ENCODE measurements at places on chromosomes 13 and 19.

GRCh38 chr19:3668331-3669081 is 31.8 kb downstream of the PIP5K1C start:
- no peak for DNase-seq

DNA sequence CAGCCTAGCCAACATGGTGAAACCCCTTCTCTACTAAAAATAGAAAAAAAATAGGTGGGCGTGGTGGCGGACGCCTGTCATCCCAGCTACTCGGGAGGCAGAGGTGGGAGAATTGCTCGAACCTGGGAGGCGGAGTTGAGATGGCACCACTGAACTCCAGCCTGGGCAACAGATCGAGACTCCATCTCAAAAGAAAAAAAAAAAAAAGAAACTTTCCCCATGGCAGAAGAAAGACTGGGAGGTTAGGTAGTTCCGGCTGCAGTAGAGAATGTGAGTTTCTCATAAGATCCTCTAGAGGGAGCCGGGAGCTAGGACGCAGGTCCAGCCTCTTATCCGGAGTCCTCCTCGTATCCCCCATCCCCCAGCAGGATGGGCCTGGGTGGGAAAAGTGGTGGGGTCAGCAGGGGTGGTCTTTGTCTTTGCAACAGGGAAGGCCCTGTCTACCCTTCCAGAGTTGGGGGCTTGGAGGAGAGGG is 13.2 kb upstream of the CREB3L3 start:
- peak; percentile 91 for DNase-seq

GRCh38 chr19:58466089-58466759 is 656 bp upstream of the ZNF324 start:
- DNase-seq: no peak

- DNase-seq: no peak
Measured at GRCh38 chr19:16293118-16294091, 31.2 kb upstream of the KLF2 start.

DNA sequence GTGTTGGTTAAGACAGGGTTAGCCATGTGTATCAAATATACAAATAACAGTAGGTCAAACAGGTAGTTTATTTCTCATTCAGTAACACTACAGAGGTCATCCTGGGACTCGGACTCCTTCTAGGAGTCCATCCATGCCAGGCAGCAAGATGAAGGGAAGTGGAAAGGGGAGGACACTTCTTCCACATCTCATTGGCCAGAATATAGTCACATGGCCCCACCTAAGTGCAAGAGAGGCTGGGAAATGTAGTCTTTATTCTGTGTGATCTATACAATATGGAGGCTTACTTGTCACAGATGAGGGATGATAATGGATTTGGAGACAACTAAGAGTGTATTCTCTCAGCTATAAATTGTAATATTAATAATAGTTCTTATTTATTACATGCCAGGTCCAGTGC is 31.1 kb downstream of the RDH8 start:
- DNase-seq: peak; percentile 62

DNA sequence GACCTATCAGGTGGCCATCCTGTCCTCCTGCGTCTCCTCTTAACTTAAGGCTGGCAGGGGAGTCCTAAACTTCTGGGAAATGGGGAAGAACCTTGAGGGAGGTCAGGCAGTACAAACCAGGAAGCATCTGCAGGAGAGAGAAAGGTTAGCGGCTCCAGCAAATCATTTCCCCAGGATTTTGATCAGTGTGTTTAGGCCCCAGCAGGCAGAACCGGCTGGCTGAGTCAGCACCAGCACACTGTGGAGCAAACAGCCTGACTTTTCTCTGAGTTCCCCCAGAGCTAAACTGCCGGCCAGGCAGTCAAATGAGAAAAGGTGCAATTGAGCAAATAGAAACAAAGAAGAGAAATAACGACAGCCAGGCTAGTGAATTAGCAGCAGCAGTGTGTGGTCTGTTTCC is 46.7 kb upstream of the MEDAG start:
- DNase-seq: no peak

- DNase-seq: no peak
Measured at GRCh38 chr19:50537306-50537685, 23.6 kb upstream of the ASPDH start.

DNA sequence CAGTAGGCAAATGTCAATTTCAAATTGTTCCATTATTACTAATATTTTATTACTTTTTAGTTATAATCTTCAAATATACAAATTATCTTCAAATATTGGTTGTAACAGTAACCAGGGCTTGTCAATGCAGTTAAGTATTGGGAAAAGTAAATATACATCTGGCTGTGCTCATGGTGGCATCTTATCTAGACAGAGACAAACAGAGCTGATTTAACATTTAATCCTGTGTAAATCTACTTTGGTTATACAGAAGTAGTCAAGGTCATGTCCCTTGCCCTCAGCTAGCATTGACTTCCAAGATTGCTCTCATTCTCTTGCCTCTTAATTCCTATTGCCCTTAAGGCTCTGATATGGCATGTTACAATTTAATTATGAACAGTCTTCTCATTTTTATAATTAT is 98.4 kb upstream of the KLHL1 start:
- no peak for DNase-seq

- DNase-seq: no peak
Measured at GRCh38 chr19:1556390-1557070, 11.6 kb downstream of the MEX3D start.

- no peak for DNase-seq
Measured at GRCh38 chr19:41298348-41298964, 11.5 kb upstream of the CCDC97 start.

DNA sequence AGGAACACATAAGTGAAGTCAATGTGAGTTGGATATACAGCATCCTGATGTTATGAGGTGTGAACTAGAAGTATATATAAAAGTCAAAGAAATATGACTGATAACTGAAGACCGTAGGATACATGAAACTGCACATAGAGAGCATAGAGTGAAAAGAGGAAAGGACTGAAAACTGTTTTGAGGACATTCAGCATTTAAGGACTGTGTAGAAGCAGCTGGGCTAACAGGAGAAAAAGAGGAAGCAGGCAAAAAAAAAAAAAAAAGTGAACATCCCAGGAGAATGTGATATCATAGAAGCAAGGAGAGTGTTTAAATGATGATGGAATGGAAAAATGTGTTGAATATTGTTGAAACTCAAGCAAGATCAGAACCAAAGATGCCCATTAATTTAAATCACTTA is 363.5 kb downstream of the PCDH20 start:
- DNase-seq: no peak

- no peak for DNase-seq
Measured at GRCh38 chr13:93045836-93046235, 180.8 kb upstream of the GPC6 start.

- no peak for DNase-seq
Measured at GRCh38 chr13:111402441-111402840, 82.0 kb downstream of the TEX29 start.

GRCh38 chr13:44359983-44360375 is 13.6 kb upstream of the SERP2 start:
- DNase-seq: no peak

DNA sequence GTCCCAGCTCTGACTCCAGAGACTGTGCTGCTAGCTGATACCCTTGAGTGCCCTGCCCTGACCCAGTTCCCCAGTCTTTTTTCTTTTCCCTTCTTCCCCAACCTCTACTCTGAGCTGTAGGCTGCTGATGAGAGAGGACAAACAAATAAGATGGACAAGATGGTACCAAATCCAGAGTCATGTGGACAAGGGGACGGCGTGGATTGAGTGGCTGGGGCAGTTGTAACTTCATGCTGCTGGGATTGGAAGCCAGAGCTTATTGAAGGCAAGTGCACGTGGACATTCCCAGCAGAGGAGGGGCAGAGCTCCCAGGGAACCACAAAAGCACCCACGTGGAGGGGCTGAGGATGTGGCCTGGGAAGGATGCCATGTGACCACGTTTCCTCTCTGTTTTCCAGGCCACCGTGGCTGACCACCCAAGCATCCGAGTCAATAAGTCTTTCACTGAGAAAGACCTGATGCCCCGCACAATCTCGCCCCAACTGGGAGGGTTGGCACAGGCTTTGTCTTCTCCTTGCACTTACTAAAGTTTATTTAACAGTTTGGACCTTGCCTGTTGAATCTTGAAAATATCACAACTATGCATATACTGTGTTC is 323.3 kb upstream of the ZNF507 start:
- DNase-seq: no peak

DNA sequence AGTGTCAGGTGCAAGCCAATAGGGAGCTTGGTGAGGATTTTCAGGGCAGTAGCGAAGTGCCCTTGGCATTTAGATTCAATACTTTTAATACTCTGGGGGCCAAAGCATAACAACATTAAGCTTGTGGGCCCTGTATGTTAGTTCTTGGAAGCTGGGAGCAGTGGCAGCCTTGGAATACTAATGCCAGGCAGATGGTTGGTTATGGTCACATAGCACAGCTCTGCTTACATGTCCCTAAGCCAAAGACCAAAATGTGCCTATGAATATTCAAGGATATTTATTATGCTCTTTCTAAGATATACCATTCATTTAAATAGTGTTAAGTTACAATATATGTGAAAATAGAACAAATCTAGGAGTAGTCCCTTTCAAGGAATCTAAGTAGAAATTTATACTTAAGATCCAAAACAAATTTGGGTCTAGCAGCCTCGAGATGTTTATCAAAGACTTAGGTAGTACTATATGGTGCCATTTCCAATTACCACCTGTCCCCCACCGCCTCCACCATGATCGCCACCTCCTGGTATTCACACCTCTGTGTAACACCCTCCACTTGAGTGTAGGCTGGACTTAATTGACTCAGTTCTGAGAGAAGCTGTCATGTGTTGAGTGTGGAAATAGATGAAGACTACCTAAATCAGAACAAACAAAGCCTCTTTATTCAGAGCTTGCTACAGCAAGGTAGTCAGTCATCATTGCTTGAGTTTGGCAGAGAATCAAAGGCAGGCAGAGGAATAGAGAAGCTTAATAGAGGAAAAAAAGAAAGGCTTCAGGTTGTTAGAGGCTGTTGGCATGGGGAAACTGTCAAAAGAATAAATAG is 261.0 kb downstream of the GPC5 start:
- no peak for DNase-seq

- DNase-seq: no peak
Measured at GRCh38 chr19:50415661-50416033, 3.1 kb upstream of the SPIB start.

DNA sequence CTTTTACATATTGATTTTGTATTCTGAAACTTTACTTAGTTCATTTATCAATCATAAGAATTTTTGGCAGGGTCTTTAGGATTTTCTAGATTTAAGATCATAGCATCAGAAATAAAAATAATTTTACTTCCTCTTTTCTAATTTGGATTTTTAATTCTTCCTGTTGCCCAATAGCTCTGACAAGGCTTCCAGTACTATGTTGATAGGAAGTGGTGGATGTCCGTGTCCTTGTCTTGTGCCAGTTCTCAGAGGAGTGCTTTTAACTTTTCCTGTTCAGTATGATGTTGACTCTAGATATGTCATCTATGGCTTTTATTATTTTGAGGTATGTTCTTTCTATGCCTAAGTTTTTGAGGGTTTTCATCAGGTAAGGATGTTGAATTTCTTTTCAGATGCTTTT is 7.7 kb upstream of the KIR2DL4 start:
- DNase-seq: no peak

- DNase-seq: no peak
Measured at GRCh38 chr13:99509479-99509878, 8.2 kb downstream of the TM9SF2 start.

- DNase-seq: no peak
Measured at GRCh38 chr19:52028780-52029123, 573 bp upstream of the ZNF614 start.

GRCh38 chr19:54133312-54133956 is 4.1 kb upstream of the CNOT3 start:
- no peak for DNase-seq

DNA sequence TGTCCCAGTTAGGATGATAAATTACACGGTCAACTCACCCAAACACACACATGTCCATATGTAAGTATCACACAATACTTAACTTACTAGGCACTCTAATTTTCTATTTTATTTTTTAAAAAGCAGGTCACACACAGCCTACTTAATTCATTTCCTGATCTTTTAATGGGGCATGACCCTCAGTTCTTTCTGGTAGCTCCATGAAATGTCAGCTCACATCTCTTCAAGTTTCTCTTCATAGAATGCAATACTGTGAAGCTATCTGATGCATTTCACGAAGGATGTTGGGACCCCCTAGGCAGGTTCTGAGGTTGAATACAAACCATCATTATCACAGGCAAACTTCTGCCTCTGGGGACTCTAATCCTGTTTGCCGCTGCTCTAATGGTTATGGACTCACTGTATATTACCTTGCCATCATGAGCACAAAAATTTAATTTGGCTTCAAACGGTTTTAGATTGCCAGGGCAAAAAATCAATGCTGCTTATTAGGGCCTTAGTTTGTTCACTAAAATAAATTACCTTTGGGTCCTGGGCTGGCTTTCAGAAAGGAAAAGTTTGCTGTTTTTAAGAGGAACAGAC is 16.1 kb upstream of the DHRS12 start:
- no peak for DNase-seq

DNA sequence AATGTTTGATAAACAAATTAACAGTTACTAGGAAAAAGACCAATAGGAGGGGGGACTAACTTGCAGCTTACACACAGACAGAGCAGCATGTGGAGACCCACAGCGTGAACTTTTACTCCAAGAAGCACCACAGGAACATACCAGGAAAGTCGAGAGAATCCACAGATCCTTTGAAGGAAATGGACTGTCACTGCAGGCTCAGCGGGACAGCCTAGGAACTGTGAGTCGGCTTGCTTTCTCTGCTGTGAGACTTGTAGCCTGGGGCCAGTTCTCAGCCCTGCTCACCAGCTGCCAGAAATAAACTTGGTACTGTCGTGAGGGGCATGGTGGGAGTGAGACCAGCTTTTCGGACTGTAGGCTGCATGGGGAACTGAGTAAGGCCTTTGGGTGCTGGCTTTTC is 1211.5 kb downstream of the PCDH17 start:
- no peak for DNase-seq

GRCh38 chr19:30113186-30113585 is 171.1 kb downstream of the URI1 start:
- no peak for DNase-seq

DNA sequence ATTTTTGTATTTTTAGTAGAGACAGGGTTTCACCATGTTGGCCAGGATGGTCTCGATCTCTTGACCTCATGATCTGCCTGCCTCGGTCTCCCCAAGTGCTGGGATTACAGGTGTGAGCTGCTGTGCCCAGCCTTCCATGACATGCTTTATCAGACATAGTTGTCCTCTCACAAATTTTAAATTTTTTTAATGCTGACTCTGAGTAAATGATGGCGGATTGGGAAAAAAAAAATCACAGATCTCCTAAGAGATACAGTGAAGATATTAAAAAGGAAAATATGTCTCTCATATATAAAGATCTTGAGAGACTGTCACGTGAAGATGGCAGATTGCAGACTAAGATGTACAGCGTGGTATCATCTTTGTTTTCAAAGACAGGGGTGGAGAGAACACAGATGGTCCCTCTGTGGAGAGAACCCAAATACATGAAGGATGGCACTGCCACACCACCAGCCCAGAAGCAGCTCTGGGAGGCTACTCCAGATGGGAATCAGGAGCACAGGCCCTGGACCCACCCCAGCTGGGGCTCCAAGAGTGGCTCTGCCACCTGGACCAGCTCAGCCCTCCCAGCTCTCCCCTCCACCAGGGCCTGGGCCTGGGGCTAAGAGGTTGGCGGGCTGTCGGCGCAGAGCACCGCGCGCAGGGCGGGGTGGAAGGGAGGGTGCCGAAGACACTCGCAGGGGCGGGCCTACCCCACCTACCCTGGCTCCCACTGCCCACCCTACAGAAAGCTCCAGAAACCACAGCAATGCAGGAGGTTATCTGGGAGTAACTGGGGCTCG is 20.0 kb upstream of the CCNP start:
- DNase-seq: no peak

GRCh38 chr19:44848812-44849447 is 2.8 kb downstream of the NECTIN2 start:
- DNase-seq: no peak

Measured in iPS-NIHi11 (cell line).